ENCODE measurements at places on chromosomes 12 and 14. TPM values are rescaled to one million over a fixed set of nuclear protein-coding genes. Genes with fewer than 3 reads are reported as not detected.
A peak's percentile ranks its signal among the peaks of the same experiment; 100 is the strongest.

The SLC25A21 gene
- total RNA-seq, result 1.3 TPM

The TMEM30B gene
- total RNA-seq, result 7.9 TPM

The HOXC12 gene
- total RNA-seq, result not detected

The SOAT2 gene
- total RNA-seq, result not detected

The GPR132 gene
- total RNA-seq, result 1.5 TPM

The SEL1L gene
- 56.5 TPM for total RNA-seq

The PLEKHG7 gene
- total RNA-seq, result not detected

The NELL2 gene
- 24.0 TPM for total RNA-seq

GRCh38 chr12:22766911-22767420 lies 142.0 kb downstream of the ETNK1 start:
- no peak for DNase-seq

DNA sequence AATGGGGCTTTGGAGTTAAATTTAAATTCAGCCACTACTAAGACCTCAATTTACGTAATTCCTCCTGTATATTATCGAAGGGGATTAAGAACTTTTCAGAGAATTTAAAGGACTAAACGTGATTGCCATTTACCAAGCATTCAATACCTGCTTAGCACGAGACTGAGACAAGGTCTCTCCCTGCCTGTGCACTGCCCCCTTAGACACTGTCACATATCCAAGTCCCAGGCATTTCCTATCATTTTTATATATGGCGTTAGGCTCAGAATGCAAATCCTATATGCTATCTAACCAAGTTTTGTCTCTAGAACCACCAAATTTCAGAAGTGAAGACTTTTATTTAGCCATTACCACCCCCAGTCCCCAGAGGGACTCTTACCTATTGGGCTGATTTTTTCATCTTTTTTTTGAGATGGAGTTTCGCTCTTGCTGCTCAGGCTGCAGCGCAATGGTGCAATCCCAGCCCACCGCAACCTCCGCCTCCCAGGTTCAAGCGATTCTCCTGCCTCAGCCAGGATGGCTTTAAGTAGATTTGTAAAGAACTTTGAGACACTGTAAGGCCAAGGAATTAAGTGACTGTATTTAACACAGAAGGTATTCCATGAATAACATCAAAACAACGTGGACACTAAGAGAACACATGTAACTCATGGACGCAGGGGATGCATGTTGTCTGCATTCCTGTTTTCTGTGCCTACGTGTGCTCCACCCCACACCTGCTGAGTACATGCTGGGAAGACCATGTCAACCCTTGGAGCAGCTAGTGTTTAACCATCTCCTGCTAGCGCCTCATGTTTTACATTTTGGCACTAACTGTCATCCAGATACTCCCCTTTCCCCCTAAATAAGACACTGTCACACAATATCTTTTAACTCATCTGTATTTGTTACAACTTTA lies 6.4 kb downstream of the HSP90AA1 start:
- DNase-seq, result no peak

- peak; percentile 59 for DNase-seq
These were observed 640 bp downstream of the ARMH4 start for GRCh38 chr14:58151133-58152013.

DNA sequence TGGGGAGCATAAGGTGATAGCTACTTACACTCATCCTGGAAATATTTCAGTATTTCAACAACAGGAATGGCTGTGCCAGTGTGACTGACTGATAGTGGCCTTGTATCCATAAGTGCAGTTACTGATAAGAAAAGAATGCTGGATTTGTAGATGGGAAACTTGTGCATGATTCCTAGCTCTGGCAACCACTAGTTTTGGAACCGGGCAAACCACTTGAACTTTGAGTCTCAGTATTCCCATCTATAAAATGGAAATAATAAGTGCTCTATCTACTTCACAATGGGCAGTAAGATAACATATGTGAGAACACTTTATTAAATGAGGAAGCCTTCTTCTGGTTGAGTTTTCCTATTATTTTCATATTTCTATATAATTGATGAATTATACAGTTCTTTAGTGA lies 77.2 kb downstream of the TPH2 start:
- DNase-seq, result no peak

- no peak for DNase-seq
These were observed 96.7 kb upstream of the PLEKHA5 start for GRCh38 chr12:19032826-19033225.

GRCh38 chr12:69026336-69026735 lies 93.4 kb upstream of the CPM start:
- no peak for DNase-seq

DNA sequence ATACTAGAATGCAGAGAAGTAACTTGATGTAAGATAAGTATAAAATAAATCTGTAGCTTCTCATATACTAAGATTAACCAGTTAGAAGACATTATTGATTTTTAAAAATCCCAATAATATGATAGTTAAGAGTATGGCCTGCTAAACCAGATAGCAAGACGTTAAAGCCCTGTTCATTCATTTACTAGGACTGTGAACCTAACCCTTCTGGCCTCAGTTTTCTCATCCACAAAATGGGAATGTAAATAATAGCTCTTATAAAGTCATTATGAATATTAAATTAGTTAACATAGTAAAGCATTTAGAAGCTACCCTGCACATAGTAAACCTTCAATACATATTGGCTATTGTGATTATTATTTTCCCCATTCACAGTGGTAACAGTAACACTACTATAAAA lies 6.0 kb upstream of the PRMT5 start:
- DNase-seq, result no peak

GRCh38 chr12:85329913-85330312 lies 49.9 kb downstream of the ALX1 start:
- no peak for DNase-seq

DNA sequence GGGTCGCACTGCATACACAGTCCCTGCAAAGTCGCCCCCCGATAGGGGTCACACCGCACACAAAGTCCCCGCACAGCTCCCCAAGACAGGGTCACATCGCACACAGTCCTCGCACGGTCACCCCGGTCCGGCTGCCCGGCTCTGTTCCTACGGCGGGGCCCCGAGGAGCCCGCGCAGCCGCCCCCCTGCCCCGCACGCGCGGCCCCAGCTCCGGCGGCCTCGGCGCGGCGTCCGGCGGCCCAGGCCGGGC lies 300 bp downstream of the SSH1 start:
- DNase-seq, result no peak

DNA sequence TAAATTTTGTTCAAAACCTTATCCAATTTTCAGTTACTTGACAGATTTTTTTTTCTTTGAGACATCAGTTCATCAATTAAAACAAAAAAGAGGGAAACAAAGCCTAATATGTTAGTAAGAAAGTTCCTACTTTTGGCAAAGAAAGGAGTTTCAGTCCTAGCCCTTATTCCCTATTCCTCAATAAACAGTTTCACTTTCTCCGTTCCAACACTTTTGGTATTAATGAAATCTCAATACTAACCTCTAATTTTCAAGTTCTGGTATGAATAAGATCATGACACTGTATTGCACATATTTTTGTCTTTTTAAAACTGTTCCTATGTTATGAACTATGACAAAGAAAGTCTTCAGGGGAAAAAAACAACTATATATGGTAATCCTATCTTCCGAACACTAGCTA lies 48.4 kb downstream of the RPS6KA5 start:
- no peak for DNase-seq

- DNase-seq, result no peak
These were observed 17.4 kb downstream of the HDAC7 start for GRCh38 chr12:47802312-47802711.

DNA sequence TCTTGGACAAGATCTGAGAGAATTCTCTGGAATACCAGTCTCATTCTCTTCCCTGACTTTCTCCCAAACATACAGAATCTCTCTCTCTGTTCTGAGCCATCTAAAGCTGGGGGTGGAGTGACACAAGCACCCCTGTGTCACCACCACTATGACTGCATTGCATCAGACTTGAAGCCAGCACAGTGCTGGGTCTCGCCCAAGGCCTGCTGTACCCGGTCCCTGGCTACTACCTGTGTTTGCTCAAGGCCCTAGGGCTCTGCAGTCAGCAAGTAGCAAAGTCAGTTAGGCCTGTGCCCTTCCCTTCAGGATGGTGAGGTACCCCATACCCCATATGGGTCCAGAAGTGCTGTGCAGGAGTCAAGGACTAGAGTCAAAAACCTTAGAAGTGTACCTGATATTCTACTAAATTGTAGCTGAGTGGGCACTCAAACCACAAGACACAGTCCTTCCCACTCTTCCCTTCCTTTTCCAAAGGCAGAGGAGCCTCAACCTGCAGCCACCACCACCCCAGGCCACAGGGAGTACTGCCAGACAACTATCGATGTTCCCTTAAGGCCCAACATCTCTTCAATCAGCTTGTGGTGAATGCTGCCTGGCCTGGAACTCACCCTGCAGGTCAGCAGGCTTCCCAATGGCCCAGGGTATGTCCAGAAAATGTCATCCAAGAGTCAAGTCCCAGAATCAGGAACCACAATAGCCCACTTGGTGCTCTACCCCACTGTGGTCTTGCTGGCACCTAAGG lies 21.2 kb upstream of the RDH16 start:
- DNase-seq, result no peak

DNA sequence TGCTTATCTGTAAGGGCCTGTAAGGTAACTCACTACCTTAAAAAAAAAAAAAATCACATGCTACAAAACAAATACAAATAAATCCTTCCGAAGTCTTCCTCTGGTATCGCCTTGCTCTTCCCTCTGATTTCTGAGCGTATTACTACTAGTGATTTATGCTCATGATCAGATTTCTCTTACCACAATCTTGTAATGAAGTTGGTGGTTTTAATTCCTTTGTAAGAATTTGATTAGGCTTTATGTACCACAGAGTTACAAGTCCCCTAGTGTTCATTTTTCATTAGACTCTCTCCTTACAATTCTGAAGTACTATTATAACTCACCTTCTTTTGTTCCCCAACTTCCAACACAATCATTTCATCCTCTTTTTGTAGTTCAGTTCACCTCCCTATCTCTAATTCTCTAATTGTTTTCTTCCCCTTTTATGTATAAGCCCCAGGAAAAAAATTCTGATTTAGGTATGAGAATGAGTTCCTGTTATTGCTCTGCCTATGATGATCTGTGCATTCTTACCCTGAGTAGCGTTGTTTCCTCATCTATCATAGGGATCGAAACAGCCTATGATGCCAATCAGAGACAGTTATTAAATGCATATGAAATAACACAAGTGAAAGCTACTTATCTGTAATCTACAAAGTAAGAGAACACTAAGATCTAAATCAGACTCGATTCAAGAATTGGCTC lies 81.5 kb downstream of the EPS8 start:
- DNase-seq, result no peak

DNA sequence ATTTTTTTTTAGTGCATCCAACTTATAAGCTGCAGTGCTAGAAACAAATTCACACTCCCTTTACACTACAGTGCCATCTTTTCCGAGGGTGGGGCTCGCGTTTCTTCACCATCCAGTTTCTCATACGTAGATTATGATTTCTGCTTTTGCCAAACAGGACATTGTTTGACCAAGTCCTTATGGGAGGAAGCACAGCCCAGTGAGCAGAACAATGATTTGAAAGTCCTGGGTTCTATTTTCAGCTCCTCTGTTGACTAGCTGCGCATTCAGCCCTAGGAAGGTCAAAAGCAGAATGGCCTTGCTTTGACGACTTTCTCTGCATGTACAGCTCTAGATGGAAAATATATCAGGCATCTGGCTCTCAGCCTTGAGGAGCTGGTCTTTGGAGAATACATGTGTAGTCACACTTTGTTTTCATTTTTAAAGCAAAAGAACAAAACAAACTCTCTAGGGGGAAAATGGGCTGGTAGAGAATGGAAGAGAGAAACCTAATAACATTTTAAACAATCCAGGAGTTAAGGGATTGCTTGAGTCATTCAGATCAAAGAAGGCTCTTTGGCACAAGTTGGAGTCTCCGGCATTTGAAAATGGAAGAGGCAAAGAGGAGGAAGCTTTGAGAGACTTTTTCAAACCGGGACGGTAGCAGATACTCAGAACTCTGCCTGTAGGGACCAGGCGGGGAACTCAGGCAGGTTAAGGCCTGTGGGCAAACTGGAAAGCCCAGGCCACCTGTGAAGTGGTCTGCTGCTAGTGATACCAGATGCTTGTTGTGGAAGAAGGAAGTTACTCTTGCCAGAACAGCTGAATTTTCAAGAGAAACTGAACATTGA lies 257.3 kb upstream of the PLEKHG7 start:
- DNase-seq, result peak; percentile 55

DNA sequence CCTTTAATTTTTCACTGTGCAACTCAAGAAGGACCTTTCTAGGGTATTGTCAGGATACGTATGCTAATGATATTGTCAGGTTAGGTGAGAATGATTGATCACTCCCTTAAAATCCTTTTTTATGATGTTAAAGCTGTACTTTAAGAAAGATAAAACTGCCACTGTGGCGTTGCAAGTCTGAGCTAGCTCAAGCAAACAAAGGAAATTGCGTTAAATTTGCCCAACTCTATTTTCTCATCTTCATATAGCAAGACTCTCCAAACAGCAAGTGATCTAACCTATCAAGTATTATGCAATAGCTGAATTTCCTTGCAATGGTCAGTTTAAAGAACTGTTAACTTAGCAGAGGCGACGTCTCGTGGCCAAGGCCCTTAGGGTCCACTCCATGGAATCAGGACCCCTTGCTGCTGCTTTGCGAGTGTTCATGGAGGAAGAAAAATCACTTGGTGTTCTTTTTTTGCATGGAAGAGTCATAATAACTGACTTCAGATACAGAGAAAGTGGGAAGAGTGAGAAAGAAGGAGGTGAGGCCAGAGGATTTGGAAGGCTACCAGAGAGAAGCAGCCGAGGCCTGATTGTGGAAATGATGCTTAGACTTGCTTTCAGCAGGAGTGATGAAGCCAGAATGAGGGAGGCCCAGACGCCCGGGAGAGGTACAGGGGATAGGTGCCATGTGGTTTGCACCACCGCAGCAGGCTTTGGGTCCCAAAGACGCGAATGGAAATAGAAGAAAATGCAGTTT lies 2.5 kb downstream of the TRAF3 start:
- DNase-seq, result peak; percentile 18

DNA sequence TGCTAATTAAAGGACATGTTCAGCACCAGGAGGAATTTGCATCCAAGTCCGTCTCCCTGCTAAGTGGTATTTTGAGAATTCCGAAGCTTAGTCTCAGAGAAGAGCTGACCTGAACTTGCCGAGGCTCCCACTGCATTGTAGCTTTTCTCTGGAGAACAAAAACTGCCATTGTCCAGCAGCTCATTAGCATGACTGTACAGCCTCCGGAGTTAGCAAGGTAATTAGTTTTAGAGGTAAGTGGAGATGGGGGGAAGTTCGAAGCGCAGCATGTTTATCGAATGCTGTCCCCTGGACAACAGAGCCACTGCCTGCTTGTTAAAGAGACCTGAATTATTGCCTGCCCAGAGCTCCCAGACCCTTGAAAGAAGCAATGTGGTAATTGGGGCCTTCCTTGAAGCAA lies 160.3 kb upstream of the PELI2 start:
- no peak for DNase-seq

- DNase-seq, result no peak
These were observed 67.0 kb upstream of the IFNG-AS1 start for GRCh38 chr12:67922245-67922644.

- DNase-seq, result no peak
These were observed 68.6 kb downstream of the MIA2 start for GRCh38 chr14:39302124-39302810.

- no peak for DNase-seq
These were observed 56.5 kb upstream of the DLK1 start for GRCh38 chr14:100670017-100670752.
